Activated CD8-positive, alpha-beta T cell treated with anti-CD3 and anti-CD28 coated beads, Interleukin-2, amount 10 ng/mL, durations not matched to agents 7 days and 5 days (primary cell): ENCODE measurements at places on chromosomes 2 and 18.

- no peak for DNase-seq
These were observed 193.7 kb downstream of the DNER start for GRCh38 chr2:229520691-229521096.

GRCh38 chr2:240685771-240686371 lies 3.2 kb upstream of the AQP12B start:
- DNase-seq, result peak; percentile 25

DNA sequence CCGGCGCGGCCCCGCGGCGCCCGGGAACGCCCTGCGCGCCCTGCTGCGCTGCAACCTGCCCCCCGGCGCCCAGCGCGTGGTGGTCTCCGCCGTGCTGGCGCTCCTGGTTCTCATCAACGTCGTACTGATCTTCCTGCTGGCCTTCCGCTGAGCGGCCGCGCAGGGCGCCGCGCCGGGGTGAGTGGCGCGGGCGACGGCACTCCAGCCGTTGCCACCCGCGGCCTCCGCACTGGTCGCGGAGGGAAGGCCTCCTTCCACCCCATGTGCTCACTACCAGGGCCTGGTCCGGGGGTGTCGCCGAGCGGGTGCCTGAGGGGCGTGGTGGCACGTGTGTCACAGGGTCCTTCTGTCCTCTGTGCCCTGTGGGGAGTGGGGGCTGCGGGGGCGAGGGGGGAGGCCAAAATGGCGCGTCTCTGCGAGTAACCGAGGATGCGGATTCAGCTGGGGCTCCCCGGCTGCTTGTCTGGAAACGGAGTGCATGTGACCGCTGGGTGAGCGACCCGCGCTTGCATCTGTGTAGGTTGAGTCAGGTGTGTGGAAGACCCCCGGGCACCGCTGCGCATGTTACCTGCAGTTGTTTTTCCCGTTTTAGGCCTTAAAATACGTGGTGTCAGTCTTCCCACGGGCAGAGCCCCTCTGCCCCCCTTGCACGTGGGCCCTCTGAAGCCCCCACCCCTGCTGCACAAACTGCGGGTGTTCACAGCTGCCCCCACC lies 58.0 kb downstream of the FAM168B start:
- peak; percentile 17 for DNase-seq

- no peak for DNase-seq
These were observed 15.8 kb downstream of the PTPN18 start for GRCh38 chr2:130371723-130372054.

- DNase-seq, result no peak
These were observed 21.1 kb upstream of the IHH start for GRCh38 chr2:219081701-219082331.

GRCh38 chr2:168422584-168422983 lies 33.5 kb upstream of the CERS6 start:
- no peak for DNase-seq
